ENCODE measurements at places on chromosomes 2 and 18.

DNA sequence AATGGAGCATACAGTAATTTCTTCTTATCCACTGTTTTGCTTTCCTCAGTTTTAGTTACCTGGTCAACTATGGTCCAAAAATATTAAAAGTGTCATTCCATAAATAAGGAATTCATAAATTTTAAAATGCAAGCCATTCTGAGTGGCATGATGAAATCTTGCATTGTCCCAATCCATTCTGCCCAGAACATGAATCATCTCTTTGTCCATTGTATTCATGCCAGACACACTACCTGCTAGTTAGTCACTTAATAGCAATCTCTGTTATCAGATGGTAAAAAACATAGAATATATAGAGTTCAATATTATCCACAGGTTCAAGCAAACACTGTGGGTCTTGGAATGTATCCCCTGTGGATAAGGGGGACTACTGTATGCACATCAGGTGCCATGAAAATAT lies 872.2 kb upstream of the NXPH2 start:
- DNase-seq = no peak

DNA sequence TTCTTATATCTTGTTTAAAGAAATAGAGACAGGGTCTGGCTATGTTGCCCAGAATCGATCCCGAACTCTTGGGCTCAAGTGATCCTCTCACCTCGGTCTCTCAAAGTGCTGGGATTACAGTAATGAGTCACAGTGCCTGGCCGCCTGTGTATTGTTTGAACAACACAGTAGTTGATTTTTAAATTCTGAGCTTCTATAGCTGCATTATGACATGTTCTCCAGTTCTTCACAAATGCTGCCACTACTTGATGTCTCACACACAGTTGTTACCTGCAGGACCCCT lies 7.7 kb upstream of the RHOB start:
- DNase-seq = no peak

- DNase-seq = no peak
Observed at GRCh38 chr2:189150033-189150432, 29.5 kb downstream of the COL5A2 start.

- no peak for DNase-seq
Observed at GRCh38 chr2:128531856-128532255, 213.2 kb upstream of the HS6ST1 start.

DNA sequence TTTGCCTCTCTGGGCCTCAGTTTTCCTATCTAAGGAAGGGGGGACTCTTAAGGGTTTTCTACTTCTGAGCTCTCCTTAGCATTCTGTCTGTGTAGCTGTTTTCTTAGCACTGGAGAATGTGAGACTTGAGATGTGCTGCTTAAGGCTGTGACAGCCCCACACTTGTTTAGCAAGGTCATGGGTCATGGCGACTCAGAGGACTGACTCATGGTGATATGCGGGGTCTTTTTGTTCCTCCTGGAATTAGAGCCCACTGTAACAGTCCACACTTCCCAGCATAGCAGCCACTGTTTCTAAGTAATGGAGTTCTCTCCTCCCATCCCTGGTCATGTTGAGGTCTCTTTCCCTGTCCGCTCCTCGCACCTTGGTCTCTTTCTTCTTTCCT lies 4.1 kb upstream of the LPIN1 start:
- DNase-seq = no peak
